Fibroblast of lung (primary cell): ENCODE measurements at places on chromosomes 6 and 20. TPM values are rescaled to one million over a fixed set of nuclear protein-coding genes. Genes with fewer than 3 reads are reported as not detected.
A peak's percentile ranks its signal among the peaks of the same experiment; 100 is the strongest.

DNA sequence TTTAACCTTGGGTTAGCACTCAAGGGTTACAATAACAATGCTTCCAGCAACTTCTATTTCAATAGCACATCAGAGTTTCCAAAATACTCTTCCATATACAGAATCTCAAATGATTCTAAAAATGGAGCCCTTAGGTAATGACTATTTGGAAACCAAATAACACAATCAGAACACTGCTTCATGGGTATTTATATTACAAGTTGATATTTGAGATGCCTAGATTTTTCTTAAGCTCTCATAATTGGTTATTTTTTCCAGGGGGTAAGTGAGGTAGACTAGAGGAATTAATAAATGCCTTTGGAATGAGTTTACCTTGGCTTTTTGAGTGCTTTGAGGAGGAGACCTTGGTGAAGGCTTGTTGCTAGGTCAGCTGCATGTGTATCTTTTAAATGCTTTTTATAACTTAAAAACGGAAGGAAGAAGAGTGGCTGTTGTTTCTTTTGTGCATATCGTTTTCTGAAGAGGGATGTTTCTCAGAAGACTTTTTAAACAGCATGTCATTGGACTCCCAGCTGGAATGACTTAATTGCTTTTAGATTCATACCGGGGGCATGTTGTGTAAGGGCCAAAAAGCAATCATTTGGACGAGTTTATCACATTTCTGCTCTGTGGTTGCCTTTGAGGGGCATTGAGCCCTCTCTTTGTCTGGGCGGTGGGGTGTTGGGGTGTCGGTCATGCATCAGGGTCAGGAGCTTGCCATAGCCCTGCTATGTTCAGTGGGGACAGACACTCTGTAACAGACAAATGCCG, 186.0 kb downstream of the DTNBP1 start:
- H3K27ac ChIP-seq = peak overlapping the region; percentile 44
- H3K4me1 ChIP-seq = peaks cover 22% of the 10 kb centered on the region
- H3K4me3 ChIP-seq = peak overlapping the region; percentile 3
- no peaks in the 10 kb centered on the region for H3K36me3 ChIP-seq
- DNase-seq = peak; percentile 56

Gene RBM24
- 1.0 and 2.5 TPM in 2 replicates for total RNA-seq

DNA sequence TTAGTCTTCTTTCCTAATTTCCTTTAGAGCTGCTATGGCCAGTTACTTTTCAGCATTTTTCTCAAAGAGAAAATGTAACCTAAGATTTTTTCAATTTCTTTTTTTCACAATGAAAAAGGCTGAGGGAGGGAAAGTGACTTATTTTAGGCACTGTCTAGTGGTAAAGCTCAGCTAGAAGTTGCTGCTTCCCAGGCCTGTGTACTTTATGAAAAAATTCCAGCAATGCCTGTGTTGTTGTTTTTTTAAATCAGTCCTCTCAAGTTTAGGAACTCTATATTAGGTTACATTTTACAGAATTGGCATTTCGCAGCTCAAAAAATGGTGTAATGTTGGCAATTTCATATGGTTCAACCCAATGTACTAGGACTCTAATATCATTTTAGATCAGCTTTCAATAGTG, 269.6 kb downstream of the ARID1B start:
- no peaks in the 10 kb centered on the region for H3K4me1 ChIP-seq
- H3K27ac ChIP-seq = no peak overlapping the region
- no peaks in the 10 kb centered on the region for H3K36me3 ChIP-seq

- no peak overlapping the region for H3K4me3 ChIP-seq
- no peak overlapping the region for H3K27ac ChIP-seq
- no peak for DNase-seq
- peaks cover 28% of the 10 kb centered on the region for H3K4me1 ChIP-seq
- H3K27me3 ChIP-seq = no peaks in the 10 kb centered on the region
Observed at GRCh38 chr20:47347661-47348435, 8.7 kb downstream of the ZMYND8 start.

DNA sequence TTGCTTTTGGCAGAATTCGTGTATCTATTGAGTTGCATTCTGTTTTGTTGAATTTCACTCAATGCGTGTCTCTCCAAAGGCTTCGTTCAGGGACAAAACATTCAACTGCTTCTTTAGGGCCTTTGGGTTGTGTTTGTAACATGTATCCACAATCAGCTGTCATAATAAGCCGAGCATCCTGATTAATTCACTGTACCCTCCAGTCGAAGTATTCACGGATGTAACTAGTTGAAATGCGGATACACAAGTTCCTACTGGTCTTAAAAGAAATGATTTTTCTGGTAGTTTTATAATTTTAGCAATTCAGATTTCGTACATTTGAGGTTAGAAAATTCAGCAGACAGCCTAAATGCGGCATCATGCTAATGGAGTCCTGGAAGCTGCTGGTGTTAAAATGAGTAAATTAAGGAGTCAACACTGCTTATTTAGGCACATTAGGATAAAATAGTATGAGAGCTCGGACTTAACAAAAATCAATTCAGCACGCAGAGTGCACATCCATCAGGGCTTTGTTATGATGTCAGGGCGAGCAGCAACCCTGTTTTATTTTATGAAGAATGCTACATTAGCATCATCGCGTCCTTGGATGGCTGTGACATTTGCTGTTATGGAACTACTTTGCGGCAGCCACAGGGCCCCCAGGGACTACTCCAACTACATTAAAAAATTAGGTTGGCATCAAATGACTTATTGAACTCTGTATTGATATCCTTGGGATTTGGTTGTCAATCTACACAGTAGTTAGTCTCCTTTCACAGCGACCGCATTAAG, 489.3 kb upstream of the FLRT3 start:
- no peaks in the 10 kb centered on the region for H3K27me3 ChIP-seq
- no peak overlapping the region for H3K27ac ChIP-seq
- no peak overlapping the region for H3K4me3 ChIP-seq
- no peaks in the 10 kb centered on the region for H3K4me1 ChIP-seq
- no peaks in the 10 kb centered on the region for H3K36me3 ChIP-seq

DNA sequence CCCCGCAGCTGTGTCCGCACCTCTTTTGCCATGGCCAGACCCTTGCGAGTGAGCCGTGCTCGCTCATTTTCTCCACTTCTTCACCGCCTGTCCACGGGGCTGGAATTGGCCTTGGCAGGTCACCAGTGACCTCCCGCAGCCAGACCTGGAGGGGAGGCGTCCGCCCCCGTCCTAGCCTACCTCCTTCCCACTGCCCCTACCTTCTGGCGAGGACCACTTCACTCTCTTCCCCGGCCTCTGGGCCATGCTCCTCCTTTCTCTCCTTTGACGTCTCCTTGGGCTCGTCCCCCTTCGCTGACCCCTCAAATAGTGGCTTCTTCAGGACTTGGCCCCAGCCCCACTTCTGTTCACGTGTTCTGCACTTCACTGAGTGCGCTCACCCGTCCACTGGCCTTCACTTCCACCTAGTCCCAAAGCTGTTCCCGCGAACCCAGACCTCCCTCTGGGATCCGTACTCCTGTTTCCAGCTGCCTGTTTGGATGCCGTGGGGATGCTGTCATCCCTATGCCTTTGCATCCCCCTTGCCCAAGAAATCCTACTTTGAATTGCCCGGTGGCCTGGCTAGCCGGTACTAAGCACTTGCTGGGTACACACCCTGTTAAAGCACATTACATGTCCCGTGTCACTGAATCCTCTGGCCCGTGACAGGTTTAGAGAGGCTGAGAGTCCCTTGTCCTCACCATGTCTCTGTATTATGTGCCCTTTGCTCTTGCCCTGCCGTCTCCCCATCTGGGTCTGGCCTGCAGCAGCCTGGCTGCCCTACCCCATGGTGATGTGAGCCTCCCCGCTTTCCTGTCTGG, 33.0 kb downstream of the SPATA2 start:
- H3K4me1 ChIP-seq = no peaks in the 10 kb centered on the region
- H3K36me3 ChIP-seq = peaks cover 9% of the 10 kb centered on the region
- H3K4me3 ChIP-seq = no peak overlapping the region

Gene CLDN20
- not detected in 2 replicates for total RNA-seq

DNA sequence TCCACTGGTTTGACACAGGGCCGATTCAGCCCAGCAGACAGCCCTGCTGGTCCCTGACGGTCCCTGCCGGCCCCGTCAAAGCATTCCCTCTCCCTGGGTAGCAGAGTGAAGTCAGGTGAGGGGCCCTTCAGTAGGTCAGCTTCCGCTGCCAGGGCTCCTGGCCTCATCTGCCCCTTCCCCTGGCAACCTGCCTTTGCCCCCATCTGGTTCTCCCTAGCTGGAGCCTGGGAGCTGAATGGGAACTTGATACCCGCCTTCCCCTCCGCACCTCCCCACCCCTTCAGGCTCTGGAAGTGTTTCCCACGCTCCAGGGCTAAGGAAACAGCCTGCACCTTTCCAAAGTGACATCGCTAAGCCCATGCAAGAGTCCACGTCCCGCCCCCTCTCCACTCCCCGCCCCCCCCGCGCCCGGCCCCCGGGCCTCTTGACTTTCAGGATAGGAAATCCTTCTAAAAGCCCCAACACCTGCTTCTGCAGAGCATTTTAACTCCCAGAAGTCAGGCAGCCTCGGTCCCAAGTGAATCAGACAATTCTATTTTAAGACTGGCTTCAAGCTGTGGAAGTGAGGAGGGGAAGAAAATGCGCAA, 53.3 kb downstream of the ISM1 start:
- no peak overlapping the region for H3K27ac ChIP-seq
- no peaks in the 10 kb centered on the region for H3K27me3 ChIP-seq
- no peak for DNase-seq

DNA sequence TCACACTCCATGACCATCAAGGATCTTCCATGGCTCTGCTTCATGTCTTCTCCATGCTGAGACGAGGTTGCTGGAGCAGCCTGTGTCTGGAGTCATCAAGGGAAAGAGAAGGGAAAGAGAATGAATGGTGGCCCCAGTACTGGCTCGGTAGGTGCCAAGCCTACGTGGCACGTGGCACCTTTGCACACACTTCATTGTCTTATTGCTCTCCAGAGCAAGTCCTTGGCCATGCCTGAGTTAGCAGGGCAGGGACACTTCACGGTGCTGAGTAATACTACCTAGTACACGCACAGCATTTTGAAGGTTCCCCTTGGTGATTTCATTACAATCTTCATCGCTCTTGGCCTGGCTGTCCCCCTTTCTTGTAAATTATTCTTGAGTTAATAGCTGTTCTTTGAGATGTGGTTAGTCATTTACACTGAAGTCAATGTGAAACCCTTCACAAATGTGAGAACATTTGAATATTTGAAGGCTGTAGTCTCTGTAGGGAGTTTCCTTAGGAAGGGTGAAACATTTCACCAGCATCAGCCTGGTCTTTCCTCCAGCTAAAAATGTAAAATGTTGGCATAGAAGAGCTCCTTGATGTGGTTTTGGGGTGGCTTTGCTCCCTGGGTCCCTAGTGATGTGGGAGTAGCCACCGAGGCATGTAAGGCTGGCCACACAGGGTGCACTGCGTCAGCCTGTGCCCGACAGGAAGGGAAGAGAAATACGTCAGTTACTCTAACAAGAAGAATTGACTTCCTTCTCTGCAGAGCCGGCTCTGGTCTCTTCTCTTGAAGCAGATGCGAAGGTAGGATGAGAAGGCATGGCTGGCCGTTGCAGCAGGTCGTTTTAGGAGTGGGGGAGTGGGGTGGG, at the start of gene SYTL3:
Gene SYTL3 (plus strand): TSS at position 766 of the 855 bp plus-strand sequence. CDS start 13,215 bp downstream, outside the sequence.
- H3K27me3 ChIP-seq = no peaks in the 10 kb centered on the region
- H3K4me1 ChIP-seq = peaks cover 26% of the 10 kb centered on the region
- no peak within 1 kb of the TSS for H3K4me3 ChIP-seq
- peak within 1 kb of the TSS; percentile 97 for H3K27ac ChIP-seq
- H3K36me3 ChIP-seq = no peaks in the 10 kb centered on the region
- DNase-seq = peak; percentile 88

GRCh38 chr6:70264306-70264705, 38.6 kb downstream of the COL9A1 start:
- H3K27me3 ChIP-seq = no peaks in the 10 kb centered on the region
- no peak for DNase-seq
- H3K4me3 ChIP-seq = no peak overlapping the region
- no peaks in the 10 kb centered on the region for H3K36me3 ChIP-seq

- no peak overlapping the region for H3K4me3 ChIP-seq
- no peaks in the 10 kb centered on the region for H3K36me3 ChIP-seq
- H3K27ac ChIP-seq = peak overlapping the region; percentile 58
- no peaks in the 10 kb centered on the region for H3K27me3 ChIP-seq
- peaks cover 15% of the 10 kb centered on the region for H3K4me1 ChIP-seq
Observed at GRCh38 chr6:126040826-126041225, 54.5 kb downstream of the TRMT11 start.

- no peak overlapping the region for H3K4me3 ChIP-seq
- H3K4me1 ChIP-seq = no peaks in the 10 kb centered on the region
- DNase-seq = no peak
- no peaks in the 10 kb centered on the region for H3K27me3 ChIP-seq
Observed at GRCh38 chr6:158680015-158680414, 30.2 kb downstream of the SYTL3 start.

DNA sequence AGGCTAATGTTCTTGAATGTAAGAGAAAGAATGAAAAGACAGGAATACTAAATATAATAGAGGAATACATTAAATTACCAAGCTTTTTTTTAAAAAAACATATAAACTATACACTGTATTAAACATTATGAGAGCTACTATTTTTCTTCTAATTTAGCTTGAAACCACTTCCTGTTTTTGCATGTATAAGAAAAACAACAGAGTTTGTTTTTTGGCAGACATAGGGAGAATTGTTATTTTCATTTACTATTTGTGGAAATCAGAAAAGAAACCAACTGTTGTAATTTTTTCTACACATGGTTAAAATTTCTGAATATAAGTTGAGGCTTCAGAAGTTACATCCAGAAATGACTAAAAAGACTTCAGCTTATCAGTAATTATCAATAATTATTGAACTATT, 991.8 kb upstream of the GJE1 start:
- no peak overlapping the region for H3K4me3 ChIP-seq
- H3K27ac ChIP-seq = no peak overlapping the region
- no peaks in the 10 kb centered on the region for H3K36me3 ChIP-seq
- no peaks in the 10 kb centered on the region for H3K4me1 ChIP-seq
- DNase-seq = no peak
- no peaks in the 10 kb centered on the region for H3K27me3 ChIP-seq

Gene SLC32A1
- not detected in 2 replicates for total RNA-seq

DNA sequence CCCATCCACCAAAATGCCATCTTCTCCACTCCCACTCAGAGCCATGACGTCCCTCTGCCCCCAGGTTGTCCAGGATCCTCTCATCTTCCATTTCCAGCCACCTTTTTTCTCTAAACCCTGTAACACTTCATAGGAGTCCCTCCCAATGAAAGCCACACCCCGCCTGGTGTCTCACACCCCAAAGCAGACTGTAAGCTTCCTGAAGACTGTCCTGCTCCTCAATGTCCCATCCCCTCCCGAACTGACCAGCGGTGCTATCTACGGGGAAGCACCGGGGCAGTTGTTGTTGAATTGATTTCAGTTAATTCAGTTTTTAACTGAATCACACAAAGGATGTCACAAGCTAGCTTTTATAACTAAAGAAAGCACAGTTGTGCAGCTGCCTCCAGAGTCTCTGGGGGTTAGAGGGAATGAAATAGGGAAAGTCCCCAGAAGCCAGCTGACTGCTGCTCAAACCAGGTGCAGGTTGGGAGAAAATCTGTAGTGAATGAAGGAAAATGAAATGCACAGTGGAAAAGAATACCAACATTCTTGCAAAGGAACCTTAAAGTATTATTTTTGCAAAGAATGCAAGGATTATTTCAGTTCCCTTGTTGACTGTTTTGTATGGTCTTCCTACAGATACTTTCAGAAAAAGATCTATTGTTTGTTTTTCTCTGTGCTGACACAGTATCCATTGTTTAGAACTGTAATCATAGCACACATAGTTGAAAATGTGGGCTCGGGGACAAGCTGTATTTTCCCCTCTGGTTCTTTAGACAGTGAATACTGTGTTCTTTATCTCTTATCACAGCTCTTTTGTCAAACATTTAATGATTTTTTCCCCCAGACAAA, 222.6 kb upstream of the QKI start:
- no peaks in the 10 kb centered on the region for H3K27me3 ChIP-seq
- H3K27ac ChIP-seq = no peak overlapping the region
- H3K4me3 ChIP-seq = no peak overlapping the region

Gene SYCP2L
- under 0.01 and 0.26 TPM in 2 replicates for total RNA-seq

- H3K27me3 ChIP-seq = peaks cover 50% of the 10 kb centered on the region
- no peak for DNase-seq
- no peak overlapping the region for H3K27ac ChIP-seq
- no peaks in the 10 kb centered on the region for H3K4me1 ChIP-seq
- H3K36me3 ChIP-seq = no peaks in the 10 kb centered on the region
Observed at GRCh38 chr20:25073544-25073943, 8.4 kb downstream of the VSX1 start.
